Testis (tissue), 5 donors: ENCODE measurements at places on chromosomes 12 and 14.

- DNase-seq: no peak
These were observed 91.5 kb downstream of the APAF1 start for GRCh38 chr12:98736352-98737321.

GRCh38 chr12:9135903-9136310 is 20.2 kb upstream of the A2M start:
- peak; percentile 71 for DNase-seq

- no peak for DNase-seq
These were observed 14.1 kb downstream of the P2RX2 start for GRCh38 chr12:132632521-132633228.

DNA sequence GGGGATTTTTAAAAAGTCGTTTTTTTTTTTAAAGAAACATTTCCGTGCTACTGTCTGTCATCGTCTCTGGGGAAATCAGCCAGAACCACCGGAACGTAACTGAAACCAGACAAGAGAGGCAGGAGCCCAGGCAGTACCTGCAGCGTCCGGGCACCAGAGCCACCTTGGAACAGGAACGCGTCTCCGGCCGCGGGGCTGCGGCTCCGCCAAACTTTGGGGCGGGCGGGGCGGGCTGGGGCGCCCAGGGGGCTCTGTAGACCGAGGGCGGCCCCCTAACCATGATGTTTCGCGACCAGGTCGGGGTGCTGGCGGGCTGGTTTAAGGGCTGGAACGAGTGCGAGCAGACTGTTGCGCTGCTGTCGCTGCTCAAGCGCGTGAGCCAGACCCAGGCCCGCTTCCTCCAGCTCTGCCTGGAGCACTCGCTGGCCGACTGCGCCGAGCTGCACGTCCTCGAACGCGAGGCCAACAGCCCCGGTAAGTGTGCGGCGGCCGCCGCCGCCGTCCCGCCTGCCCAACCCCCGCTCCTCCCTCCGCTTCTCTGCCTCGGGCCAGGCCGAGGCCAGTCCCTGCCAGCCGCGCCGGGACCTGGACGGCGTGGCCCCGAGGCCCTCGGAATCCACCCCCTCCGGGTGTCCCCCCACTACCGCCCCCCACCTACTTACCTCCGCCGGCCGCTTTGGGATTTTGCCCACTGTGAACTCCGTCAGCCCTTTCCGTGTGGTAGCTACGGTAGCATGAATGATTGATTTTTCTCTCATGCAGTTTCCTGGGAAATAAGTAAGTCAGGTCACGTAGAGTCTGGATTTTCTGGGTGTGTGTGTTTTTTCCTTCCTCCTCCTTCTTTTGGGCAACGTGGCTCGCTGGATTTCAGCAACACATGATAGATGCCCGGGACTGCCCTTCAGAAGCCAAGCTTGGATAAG is 972 bp downstream of the SAMD4A start:
- DNase-seq: peak; percentile 51

- DNase-seq: no peak
These were observed 46.3 kb downstream of the TTC8 start for GRCh38 chr14:88870777-88871176.

- no peak for DNase-seq
These were observed 121.0 kb upstream of the VRK1 start for GRCh38 chr14:96676166-96676565.

DNA sequence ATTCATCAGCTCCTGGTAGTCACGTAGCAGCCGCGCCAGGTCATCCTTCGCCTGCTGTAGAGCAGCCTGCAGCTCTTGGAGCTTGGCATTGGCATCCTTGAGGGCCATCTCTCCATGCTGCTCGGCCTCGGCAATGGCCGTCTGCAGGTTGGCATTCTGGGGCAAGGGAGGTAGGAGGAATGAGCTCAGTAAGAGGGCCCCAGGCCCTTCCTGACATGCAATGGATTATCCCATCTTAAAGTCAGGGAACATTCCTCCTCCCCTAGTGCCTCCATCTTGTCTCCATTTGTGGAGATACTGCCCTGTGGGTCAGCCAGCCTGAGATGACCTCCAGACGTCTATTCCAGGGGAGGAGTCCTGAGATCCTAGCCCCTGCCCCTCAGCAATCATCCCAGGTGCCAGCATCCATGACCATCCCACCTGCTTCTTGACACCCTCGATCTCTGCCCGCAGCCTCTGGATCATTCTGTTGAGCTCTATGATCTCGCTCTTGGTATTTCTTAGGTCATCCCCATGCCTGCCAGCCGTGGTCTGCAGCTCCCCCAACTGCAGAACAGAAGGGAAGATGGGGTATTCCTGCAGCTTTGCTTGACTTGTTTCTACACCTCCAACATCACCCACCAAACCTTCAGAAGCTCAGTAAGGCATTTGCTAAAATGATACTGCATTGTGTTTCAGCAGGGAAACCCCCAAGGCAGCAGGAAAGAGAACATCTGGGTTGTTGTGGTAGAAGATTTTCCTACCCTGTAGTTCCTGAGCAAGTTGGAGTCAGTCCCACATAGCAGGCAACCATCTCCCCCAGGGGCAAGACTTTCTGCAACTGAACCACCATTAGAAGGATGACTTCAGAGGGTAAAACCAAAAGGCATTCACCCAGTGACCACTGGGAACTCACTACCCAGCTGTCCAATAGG is 4.4 kb downstream of the KRT3 start:
- no peak for DNase-seq

GRCh38 chr14:54864526-54864925 is 38.1 kb downstream of the GCH1 start:
- DNase-seq: no peak

DNA sequence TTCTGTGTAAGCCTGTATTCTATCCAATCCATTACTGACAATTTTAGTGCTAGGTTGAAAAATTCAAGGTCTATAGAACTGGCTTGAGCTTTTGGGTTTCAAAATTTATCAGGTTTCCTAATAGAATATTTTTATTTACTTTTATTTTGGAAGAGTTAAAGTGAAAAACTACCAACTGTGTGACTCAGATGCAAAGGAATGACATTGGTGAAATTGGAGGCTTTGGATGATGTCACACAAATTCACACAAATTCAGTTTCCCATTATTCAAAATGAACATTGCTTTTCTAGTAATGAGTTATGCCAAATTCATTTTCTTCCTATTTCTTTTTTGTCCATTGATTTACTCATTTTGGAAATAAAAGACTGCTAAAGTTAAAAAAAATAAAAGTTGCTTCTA is 186.9 kb downstream of the ALX1 start:
- DNase-seq: no peak

DNA sequence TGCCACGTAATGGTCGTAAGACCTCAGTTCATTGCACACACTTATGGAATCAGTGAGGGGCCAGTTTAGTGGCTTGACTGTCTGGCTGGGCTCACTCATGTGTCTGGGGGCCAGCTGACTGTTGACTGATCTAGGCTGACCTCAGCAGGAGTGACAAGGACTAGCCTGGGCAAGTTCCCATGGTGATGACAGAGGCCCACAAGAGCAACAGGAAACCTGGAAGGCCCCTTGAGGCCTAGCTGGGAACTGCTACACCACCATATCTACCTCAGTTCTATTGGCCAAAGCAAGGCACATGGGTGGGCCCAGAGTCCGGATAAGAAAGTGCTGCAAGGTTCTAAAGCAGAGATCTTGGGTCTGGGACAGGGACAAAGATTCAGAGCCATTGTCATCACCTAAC is 21.3 kb upstream of the RFLNA start:
- no peak for DNase-seq

GRCh38 chr12:124404162-124404784 is 109.4 kb downstream of the RFLNA start:
- no peak for DNase-seq

- no peak for DNase-seq
These were observed 168.0 kb upstream of the HMGA2 start for GRCh38 chr12:65656156-65656882.

- DNase-seq: no peak
These were observed 161.1 kb downstream of the PPFIA2 start for GRCh38 chr12:81597928-81598604.

DNA sequence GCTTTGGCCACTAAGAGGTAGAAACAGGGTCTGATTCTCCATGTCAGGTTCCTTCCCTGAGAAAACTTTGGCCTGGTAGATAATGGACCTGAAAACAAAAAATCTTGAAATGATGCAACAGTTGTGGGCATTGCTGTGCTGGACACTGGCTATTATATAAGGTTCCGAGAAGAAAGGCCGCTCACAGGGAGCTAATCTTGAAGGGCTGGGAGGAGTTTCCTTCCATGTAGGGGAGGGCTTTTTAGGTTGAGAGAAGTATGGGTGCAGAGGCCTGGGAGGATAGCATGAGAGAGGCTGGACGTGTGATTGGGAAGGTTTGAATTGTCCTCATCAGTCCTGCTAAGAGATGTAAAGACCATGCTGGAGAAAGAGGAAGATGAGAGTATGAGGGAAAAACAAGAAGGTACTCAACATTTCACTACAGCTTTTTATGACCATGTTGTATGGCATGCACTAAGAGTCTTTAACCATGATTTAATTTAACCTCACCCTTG is 11.6 kb downstream of the LRRK2 start:
- DNase-seq: no peak

DNA sequence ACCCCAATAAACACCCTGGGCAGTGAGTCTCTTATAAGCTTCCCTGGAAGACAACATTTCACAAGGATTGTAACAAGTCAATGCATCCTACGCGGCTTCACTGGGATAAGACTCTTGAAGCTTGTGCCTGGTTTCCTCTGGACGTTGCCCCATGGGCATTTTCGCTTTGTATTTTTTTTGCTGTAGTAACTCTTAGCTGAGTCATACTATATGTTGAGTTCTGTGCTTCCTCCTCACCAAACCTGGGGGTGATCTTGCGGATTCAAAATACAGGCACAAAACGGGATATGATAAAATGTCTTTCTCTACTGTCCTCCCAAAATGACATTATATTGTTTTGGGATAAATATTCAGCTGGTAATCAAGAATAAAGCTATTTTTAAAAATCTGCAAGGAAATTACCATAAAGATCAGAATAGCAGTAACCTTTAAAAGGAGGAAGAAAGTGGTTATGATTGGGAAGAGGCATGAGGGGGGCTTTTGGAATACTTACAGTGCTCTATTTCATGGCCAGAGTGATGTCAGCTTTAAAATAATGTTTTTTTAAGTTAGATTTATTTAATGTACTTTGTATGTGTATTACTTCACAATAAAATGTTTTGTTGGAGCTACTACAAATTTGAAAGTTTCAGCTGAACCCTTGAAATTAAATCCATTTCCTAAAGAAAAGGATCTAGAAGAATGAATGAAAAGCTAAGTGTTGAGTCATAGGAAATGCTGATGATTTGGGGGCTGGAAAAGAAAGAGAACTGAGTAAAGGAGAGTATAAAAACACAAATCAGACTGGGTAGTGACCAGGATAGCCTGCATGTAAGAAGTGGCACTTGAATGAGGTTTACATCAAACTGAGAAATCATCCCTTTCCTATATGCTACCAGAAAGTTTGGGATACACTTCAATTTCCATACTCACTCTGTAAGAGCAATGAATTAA is 14.7 kb downstream of the BTBD7 start:
- no peak for DNase-seq

DNA sequence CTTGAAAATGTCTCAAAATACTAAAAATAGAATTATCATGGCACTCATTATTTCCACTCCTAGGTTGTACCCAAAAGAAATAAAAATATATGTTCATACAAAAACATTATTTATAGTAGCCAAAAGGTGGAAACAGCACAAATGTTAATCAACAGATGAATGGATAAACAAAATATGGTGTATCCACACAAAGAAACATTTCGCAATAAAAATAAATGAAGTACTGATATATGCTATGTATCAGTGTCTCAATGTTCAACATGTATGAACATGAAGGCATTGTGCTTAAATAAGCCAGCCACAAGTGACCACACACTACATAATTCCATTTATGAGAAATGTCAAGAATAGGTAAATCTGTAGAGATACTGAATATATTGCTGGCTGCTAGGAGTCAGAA is 40.9 kb downstream of the FOXG1 start:
- no peak for DNase-seq

DNA sequence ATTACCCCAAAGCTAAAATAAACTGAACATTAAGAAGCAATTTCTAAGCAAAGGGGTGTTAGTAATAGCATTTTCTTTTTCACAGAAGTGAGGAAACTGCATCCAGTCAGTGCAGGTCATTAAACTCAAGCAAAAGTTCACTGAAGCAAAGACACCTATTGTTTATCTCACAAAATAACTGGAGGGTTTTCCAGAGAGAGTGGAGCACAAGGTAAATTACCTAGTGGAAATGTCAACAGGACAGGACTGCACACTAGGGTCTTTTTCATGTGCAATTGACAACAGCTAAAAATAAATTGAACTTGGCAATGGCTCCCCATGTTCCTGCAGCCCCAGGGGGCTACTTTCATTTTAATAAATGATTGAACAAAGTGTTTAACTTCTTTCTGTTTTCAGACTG is 742.0 kb downstream of the GALC start:
- DNase-seq: no peak

GRCh38 chr14:94665121-94665520 is 52.9 kb downstream of the SERPINA3 start:
- no peak for DNase-seq

- no peak for DNase-seq
These were observed 103.6 kb upstream of the ATF7IP start for GRCh38 chr12:14261861-14262260.

DNA sequence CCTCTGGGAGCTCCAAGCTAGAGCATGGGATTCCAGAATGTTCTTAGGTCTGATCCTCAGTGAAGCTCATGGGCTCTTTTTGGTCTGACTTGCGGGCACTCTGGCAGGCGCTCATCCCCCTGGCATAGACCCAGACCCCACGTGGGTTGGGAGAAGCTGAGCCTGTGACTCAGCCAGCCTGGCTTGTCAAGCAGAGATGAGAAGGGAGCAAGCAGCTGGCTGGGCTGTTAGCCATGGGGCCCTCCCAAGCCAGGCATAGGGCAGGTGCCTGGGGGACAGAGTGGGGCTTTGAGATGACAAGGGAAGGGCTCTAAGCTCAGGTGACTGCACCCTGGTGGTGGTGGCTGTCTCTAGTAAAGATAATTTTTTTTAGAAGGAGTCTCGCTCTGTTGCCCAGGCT is 80.3 kb upstream of the NOS1 start:
- no peak for DNase-seq

GRCh38 chr14:33949411-33949893 is 1.4 kb downstream of the EGLN3 start:
- DNase-seq: no peak

GRCh38 chr12:50200552-50201273 is 33.5 kb upstream of the CERS5 start:
- no peak for DNase-seq

- no peak for DNase-seq
These were observed 230.8 kb downstream of the FOXN3 start for GRCh38 chr14:89185919-89186855.
